Lung (tissue), 17 donors: ENCODE measurements at places on chromosomes 5 and 9. TPM values are rescaled to one million over a fixed set of nuclear protein-coding genes. Genes with fewer than 3 reads are reported as not detected.
A peak's percentile ranks its signal among the peaks of the same experiment; 100 is the strongest.

DNA sequence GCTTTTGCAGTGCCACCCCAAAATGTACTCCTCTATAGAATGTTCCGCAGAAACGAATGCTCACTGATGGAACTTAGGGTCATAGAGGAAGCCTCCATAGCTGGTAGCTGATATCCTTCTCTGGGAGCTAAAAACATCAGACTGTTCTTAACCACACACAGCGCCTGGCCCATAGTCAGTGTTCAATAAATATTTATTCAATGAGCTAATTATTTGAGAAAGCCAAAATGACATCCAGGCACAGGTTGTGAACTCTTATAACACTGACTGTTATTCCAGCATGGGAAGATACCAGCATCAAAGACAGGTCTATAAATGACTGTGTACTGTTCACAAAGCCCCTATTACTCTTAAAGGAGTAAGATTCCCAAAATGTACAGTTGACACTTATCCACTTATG, 12.9 kb downstream of the GDF9 start:
- DNase-seq, result no peak
- no peaks in the 10 kb centered on the region for H3K36me3 ChIP-seq
- no peak overlapping the region for H3K27ac ChIP-seq
- no peaks in the 10 kb centered on the region for H3K27me3 ChIP-seq
- H3K4me1 ChIP-seq, result no peaks in the 10 kb centered on the region

Gene SERF1A
- polyA plus RNA-seq, result 1.5 TPM

GRCh38 chr9:126386088-126386487, 59.5 kb downstream of the MVB12B start:
- DNase-seq, result no peak
- no peak overlapping the region for H3K27ac ChIP-seq
- H3K4me1 ChIP-seq, result no peaks in the 10 kb centered on the region

Gene CLK4
- 35.2 TPM for polyA plus RNA-seq

Gene TRAF1
- 23.1 TPM for polyA plus RNA-seq

DNA sequence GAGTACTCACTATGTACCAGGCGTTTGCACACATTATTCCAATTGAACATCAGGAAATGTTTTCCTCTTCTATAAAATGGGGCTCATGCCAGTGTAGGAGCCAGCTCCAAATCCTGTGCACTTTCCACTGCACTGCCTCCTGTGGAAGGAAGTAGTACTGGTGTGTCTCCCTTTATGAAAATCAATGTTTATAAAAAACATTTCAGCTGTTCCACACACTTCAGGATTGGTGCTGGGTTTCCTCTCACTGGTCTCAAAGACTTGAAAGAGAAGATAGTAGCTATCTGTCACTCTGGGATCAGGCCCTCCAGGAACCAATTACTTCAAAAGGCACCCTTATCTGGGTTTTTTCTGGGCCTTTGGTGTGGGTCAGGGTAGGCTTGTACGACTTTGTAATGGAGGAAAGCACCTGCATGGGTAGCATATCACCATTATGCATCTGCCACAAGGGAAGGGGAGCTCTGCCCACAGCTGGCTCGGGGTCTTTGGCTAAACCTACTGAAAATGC, 32.5 kb downstream of the RAB14 start:
- H3K4me3 ChIP-seq, result no peak overlapping the region
- no peaks in the 10 kb centered on the region for H3K4me1 ChIP-seq
- H3K27ac ChIP-seq, result no peak overlapping the region
- DNase-seq, result no peak

DNA sequence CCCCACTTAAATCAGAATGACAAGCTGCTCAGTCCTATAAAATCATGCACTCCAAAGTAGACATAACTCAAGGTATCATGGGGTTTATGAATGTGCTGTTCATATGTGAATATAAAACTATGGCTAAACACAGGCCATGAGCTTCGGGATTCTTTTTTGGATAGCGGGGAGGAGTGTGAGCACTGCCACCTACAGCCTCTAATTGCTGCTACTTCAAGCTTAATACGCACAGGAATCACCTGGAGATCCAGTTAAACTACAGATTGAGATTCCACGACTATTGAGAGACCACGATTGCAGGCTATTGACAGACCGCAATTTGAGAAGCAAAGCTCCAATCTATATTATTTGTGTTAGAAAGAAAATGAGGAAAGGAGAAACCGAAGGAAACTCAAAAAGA, 231.6 kb downstream of the MCTP1 start:
- H3K27me3 ChIP-seq, result no peaks in the 10 kb centered on the region
- no peaks in the 10 kb centered on the region for H3K4me1 ChIP-seq
- H3K36me3 ChIP-seq, result no peaks in the 10 kb centered on the region
- DNase-seq, result no peak

DNA sequence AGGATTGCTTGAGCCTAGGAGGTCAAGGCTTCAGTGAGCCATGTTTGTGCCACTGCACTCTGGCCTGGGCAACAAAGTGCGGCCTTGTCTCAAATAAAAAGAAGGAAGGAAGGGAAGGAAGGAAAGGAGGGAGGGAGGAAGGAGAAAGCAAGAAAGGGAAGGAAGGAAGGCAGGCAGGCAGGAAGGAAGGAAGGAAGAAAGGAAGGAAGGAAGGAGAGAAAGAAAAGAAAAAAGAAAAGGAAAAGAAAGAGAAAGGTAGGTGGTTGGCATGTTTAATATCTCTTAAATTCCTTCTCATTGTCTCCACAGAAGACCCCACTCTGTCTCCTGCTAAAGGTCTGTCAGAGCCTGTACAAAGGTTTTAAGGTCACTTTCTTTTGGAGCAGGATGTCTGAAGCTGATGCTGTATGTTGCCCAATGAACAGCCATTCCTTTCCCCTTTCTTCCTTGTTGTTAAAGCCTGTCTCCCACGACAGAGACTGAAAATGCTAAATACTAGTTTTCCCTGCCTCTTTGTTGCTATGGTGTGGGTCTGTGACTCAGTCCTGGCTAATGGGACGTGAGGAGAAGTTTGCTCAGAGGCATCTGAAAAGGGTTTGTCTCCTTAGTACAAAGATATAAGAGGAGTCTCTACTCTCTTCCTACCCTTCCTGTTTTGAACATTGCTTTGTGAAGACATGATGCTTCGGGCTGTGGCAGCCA, 213.3 kb downstream of the PCSK1 start:
- H3K4me1 ChIP-seq, result no peaks in the 10 kb centered on the region
- H3K27me3 ChIP-seq, result no peaks in the 10 kb centered on the region

DNA sequence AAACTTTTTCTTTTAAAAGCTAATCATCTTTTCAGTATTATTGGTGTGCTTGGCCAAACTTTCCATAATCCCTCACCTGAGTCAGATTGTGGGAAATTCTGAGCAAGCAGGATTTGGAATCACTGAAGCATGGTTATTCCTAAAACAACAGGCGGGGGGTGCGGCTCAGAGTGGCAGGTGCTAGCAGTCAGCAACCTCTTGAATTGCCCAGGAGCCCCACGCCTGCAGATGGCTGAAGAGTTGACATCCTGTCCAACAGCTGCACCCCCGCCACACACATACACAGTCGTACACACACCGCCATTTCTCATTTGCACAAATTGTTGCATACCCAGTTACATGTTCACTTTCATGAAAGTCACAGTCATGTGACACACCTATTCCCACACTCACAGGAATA, 96.6 kb downstream of the LHX2 start:
- H3K36me3 ChIP-seq, result no peaks in the 10 kb centered on the region
- DNase-seq, result no peak
- no peaks in the 10 kb centered on the region for H3K27me3 ChIP-seq
- H3K4me1 ChIP-seq, result no peaks in the 10 kb centered on the region
- H3K4me3 ChIP-seq, result no peak overlapping the region
- H3K27ac ChIP-seq, result no peak overlapping the region

Gene INSYN2B
- polyA plus RNA-seq, result 0.10 TPM

DNA sequence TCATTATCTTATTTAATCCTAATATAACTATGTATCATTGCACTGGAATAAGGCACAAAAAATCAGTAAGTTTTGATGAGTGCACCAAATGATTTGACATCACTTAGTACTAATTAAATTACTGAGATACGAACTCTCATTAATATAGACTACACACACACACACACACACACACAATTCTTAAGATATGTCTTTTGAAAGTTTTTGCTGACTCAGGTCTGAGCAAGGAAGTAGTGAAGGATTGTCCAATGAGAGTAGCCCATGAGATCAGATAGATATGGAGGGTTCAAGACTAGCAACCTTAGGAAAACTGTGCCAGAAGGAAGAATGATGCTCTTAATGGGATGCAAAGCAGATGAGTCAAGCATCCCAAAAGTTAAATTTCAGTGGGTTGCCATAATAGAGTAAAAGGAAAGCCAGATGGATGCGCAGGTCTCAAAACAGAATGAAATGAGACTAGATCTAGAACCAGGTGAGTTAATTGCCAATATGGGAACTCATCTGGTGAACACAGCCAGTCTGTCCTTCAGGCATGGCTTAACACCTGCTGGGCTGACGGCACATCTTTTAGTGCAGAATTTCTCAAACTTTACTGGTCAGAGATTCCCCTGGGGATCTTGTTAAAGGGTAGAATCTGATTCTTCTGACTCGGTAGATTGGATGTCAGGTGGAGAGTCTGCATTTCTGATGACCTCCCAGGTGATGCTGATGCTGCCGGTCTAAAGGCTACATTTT, 197.0 kb upstream of the NR4A3 start:
- no peak overlapping the region for H3K27ac ChIP-seq
- no peaks in the 10 kb centered on the region for H3K4me1 ChIP-seq
- no peaks in the 10 kb centered on the region for H3K36me3 ChIP-seq
- DNase-seq, result no peak
- H3K4me3 ChIP-seq, result no peak overlapping the region

Gene PCDHAC2
- 1.3 TPM for polyA plus RNA-seq

GRCh38 chr5:94615862-94616261, 2.5 kb downstream of the KIAA0825 start:
- DNase-seq, result no peak
- no peaks in the 10 kb centered on the region for H3K27me3 ChIP-seq
- H3K27ac ChIP-seq, result no peak overlapping the region
- H3K36me3 ChIP-seq, result no peaks in the 10 kb centered on the region
- peaks cover 9% of the 10 kb centered on the region for H3K4me1 ChIP-seq

GRCh38 chr5:134252671-134253070, 26.8 kb upstream of the PPP2CA start:
- H3K27ac ChIP-seq, result peak overlapping the region; percentile 45
- DNase-seq, result peak; percentile 9
- H3K27me3 ChIP-seq, result no peaks in the 10 kb centered on the region

Gene CDC25C
- 0.26 TPM for polyA plus RNA-seq

GRCh38 chr5:65555287-65555686, 7.7 kb downstream of the CENPK start:
- H3K27me3 ChIP-seq, result no peaks in the 10 kb centered on the region
- no peak overlapping the region for H3K27ac ChIP-seq
- no peaks in the 10 kb centered on the region for H3K36me3 ChIP-seq
- no peaks in the 10 kb centered on the region for H3K4me1 ChIP-seq

DNA sequence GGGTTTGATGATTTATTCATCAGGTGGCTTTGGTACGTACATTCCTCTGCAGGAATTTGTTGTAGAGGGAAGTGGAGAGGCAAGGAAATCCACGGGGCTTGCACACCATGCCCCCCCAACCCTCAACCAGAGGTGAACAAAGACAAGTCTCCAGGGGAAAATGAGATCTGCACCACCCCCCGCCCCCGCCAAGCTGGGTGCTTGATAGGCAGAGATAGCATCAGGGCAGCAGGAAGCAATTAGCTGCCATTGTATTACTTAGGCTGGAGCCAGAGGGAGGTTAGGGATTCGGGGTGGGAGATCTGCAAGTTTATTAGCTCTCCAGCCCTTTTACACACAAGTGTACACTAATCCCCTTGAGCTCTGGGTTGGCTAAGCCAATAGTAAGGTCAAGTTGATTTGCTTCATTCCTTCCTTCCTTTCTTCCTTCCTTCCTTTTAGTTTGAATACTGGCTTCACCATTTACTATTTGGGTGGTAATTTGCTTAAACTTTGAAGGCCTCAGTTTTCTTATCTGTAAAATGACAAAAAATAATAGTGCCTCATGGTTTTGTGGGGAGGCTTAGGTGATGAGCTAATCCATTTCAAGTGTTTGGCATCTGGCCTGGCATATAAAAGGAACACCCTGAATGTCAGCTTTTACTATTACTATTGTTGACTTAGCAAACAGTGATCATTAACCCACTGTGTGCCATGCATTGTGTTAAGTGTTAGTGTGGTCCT, 34.1 kb downstream of the SPRY4 start:
- H3K4me3 ChIP-seq, result no peak overlapping the region
- H3K36me3 ChIP-seq, result no peaks in the 10 kb centered on the region
- H3K27ac ChIP-seq, result no peak overlapping the region

DNA sequence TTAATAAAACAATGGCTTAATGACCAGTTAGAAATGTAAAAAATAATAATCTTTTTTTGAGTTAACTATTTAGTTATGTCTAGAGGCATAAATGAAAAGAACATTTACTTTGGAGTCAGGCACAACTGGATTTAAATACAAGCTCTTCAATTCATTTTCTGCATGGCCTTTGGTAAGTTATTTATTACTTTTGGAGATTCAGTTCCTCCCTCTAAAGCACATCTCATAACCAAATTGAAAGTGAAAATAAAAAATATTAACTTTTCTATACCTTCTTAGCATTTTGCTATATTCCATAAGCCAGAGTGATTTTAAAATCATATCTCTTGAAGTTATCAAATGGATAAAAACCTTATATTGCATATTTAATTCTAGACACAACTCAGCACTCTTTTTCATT, 434.9 kb upstream of the SMARCA2 start:
- no peaks in the 10 kb centered on the region for H3K4me1 ChIP-seq
- no peak overlapping the region for H3K4me3 ChIP-seq
- H3K27ac ChIP-seq, result no peak overlapping the region
- H3K36me3 ChIP-seq, result no peaks in the 10 kb centered on the region

DNA sequence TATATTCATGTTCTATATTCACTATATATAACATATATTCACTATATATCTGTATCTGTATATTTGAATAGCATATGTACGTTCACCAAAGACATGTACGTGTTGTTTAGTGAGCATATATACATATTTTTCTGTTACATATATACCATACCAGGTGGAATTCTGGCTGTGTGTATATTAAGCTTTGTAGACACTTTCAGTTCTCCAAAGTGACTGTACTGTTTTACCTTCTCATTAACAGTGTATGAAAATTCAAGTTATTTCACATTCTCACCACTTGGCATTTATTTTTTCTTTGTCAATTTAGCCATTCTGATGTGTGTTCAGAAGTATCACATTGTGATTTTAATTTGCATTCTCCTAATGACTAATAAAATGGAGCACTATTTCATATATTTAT, 52.2 kb downstream of the DROSHA start:
- no peak for DNase-seq
- H3K4me3 ChIP-seq, result no peak overlapping the region
- H3K27ac ChIP-seq, result no peak overlapping the region
- H3K27me3 ChIP-seq, result no peaks in the 10 kb centered on the region
- H3K36me3 ChIP-seq, result peaks cover 6% of the 10 kb centered on the region
